ENCODE measurements at places on chromosomes 7 and 10.

- DNase-seq, result no peak
Measured at GRCh38 chr10:123645016-123645415, 21.1 kb upstream of the GPR26 start.

- DNase-seq, result no peak
Measured at GRCh38 chr7:122790591-122790990, 87.9 kb upstream of the RNF148 start.

DNA sequence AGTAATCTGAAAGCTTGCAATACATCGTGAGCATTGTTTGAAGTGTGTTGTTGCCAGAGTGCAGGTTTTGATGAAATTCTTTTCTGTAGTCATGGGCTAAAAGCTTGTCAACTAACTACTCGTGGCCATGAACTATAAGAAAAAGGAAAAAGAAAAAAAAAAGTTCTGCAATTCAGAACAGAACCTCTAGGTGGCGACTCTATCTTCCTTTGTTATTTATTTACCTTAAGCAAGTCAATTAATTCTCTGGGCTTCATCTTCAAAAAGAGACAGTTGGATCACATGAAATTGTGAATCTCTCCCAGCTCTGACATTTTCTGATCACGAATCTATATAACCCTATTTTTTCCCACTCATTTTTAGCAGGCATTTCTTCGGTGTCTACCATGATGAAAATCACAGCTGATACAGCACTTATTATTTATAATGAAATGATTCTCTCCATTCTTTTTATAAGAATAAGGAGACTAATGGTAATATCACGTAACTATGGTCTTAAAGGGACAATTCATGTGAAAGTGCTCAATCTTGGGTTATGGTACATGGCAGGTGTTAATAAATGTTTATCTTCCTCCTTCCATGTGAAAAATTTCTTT lies 18.8 kb downstream of the TMEM196 start:
- peak; percentile 25 for DNase-seq

- no peak for DNase-seq
Measured at GRCh38 chr7:23334482-23335056, 35.4 kb downstream of the MALSU1 start.

- DNase-seq, result no peak
Measured at GRCh38 chr10:123507298-123507697, 158.9 kb upstream of the GPR26 start.

- DNase-seq, result no peak
Measured at GRCh38 chr7:46713868-46714596, 793.0 kb upstream of the IGFBP3 start.

DNA sequence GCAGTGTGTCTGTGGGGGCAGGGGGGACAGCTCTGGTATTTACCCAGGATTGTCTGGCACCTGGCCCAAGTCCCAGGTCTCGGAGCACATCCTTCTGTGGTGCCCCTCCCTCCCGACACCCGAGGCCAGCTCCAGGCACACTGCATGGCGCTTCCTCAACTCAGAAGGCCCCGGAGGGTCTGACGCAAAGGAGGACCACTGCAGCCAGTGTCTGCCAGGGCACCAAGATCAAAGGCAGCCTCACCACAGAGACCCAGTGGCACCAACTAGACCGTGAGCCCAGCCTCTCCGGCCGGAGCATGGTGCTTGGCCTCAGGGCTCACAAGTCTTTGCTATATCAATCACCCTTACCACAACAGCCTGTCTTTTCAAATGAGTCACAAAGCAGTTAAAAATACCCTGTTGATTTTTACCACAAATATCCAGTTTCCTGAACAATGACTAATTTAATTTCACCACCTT lies 99.3 kb upstream of the DDC start:
- no peak for DNase-seq

DNA sequence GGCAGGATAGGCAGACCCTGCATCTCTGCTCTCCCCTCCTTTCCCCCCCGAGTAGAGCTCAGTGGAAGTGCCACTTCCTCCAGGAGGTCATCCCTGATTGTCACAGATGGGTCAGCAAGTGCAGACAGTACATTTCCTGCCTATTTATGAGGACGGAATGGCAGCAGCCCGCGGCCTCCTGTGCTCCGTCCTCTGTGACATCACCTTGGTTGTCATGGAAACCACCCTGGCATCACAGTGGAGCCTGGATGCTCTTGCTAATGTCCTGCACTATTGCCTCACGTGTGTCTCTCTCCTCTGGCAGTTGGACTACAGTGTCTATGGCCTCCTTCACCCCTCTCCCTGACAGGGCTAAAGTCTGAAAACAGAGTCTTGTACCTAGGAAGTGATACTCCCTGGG lies 148.6 kb downstream of the SH3PXD2A start:
- DNase-seq, result no peak

DNA sequence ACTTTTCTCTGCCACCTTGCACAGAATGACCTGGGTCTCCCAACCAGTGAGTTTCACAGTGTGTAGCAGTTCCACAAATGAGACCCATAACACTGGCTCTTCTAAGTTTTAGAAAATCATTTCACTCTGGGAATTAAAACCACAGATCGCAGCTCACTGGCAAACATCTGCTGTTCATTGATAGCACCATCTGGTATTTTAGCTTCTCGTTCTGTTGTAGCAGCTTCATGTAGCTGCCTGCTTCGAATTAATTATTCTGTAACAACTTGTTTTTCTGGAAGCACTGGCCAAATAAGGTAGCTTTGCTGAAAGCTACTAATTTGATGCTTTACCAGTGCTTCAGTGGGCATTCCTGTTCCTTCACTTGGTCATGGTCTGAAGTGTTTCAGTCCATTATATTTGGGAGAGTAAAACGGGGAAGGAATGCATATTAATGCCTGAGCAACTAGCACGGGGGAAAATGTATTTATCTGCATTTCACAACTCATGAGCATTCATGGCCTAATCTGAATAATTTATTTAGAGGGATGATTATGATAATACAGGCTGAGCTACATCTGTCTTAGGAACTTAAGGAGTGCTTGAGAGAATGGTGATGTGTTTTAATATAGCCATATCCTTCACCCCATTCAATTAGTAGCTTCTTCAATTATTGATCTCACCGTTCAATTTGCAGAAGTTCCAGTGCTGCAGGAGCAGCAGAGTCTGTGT lies 447.4 kb downstream of the XPNPEP1 start:
- DNase-seq, result no peak

GRCh38 chr10:124251317-124252065 lies 158.1 kb upstream of the CHST15 start:
- DNase-seq, result no peak

GRCh38 chr7:30464231-30464671 lies 14.3 kb downstream of the NOD1 start:
- no peak for DNase-seq

- DNase-seq, result peak; percentile 79
Measured at GRCh38 chr10:114544045-114544659, 113.9 kb downstream of the ABLIM1 start.
